ENCODE measurements at places on chromosomes 4 and X.

DNA sequence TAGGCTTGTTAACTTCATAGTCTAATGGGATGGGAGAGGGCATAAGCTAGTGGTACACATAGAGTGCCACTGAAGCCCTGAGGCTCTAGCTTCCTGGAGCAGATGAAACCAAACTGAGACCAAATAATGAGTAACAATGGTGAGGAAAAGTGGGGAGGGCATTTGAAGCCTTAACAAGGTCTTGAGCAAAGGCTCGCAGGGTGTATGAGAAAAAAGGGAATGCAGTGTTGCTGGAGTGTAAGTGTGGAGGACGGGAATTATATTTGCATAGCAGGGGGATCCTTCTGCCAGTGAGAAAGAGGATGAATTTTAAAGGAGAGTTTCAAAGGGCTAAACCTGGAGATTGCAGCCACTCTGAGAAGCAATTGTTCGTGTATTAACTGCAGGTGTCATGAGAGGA is 263.1 kb downstream of the ANK2 start:
- DNase-seq: no peak

DNA sequence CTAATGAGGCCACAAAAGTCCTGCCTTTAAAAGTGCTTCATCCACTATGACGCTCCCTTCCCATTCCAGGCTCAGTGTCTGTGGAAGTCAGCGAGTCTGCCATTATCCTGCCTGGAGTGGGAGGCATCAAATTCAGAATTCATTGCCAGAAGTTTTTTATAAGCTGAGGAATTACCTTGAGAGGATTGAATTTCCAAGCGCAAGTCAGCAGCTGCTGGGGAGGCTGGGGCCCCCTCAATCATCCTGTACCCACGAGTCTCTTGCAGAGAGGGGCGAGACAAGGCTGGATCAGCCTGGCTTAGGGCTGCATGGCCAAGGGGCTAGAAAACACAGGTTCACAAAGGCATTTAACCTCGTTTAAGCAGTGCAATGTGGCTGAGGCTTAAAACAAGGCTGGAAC is 170.5 kb upstream of the NOCT start:
- no peak for DNase-seq

DNA sequence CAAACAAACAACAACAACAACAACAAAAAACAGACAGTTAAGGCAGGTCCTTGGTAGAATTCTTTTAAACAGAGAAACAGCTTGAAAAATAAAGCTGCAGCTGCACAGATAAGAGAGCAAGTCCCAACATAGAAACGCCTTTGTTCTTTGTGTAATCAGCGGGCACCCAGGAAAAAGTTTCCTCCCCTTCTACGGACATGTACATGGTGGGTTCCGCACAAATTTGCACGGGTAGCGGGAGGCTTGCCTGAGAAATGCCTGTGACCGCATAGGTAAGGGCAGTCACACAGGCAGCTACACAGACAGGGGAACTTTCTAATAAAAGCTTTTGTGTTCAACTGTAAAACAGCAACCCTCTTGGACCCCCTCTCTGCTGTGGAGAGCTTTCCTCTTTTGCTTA is 25.7 kb upstream of the CT47A1 start:
- DNase-seq: no peak

GRCh38 chrX:39507617-39508299 is 590.0 kb downstream of the BCOR start:
- DNase-seq: no peak

DNA sequence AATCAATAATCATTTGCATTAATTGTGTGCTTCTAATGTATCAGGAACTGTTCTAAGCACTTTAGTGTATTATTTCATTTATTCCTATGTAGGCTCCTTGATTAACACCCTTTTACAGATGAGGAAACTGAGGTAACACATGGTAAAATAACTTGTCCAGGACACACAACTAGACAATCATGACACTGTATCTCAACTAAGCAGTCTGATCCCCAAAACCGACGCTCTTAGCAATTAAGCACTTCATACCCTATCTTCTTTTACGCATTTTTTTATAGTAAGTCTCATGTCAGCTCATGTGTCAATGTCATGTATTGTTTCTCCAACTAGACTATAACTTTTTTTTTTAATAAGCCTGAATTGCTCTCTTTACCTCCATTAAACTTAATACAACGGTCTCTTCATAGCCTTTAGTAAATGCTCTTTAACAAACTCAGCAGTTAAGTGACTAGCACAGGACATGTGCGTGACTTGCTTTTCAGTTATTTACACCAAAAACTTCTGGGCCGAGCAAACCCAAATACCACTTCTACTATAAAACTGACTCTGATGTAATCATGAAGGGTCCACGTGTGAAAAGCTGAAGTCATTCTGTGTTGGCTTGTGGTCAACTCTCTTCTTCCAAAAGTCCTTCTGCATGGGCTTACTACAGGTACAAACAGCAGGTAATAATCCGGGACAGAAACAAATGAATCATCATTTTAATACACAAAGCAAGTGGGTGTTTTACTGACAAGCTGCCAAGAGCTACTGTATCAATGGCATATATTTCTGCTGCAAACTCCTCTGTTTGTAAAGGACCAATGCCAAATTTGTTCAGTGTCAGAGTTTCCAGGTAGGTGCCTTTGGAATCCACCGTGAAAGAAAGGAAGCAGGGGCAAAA is 7.9 kb upstream of the AMBN start:
- DNase-seq: no peak

GRCh38 chr4:138826754-138827153 is 188.8 kb upstream of the NOCT start:
- no peak for DNase-seq

GRCh38 chr4:142203505-142203904 is 567.1 kb downstream of the IL15 start:
- DNase-seq: no peak

GRCh38 chr4:125303821-125304220 is 10.9 kb upstream of the FAT4 start:
- no peak for DNase-seq

GRCh38 chr4:72666910-72667309 is 97.9 kb upstream of the ADAMTS3 start:
- DNase-seq: no peak

DNA sequence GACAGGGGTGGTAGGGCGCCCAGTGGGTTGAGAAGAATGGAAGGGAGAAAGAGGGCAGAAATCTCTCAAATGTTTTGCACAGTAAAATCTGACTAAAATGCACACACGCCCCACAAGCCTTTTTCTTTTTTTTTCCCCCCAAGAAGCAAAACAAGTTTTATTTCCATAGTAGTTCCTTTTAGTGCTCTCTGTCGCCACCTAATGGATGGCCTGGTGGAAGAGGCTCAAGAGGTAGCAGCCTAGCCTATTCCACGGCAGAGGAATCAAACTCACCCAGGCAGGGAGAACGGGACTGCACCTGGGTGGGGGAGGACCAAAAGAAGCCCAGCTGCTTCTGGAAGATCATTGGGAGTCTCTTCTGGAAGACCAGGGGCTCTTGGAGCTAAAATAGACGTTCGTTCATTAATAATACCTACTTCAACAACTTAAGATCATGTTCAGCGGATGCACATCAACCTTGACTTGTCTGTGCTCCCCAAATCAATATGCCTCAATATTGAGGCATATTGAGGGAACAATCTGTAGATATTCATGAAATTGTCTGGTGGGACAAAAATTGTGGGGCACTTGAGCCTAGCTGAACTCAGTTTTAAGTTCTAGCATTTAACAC is 31.6 kb upstream of the IRAK1 start:
- DNase-seq: no peak
